ENCODE measurements at places on chromosomes 2 and 18. TPM values are rescaled to one million over a fixed set of nuclear protein-coding genes. Genes with fewer than 3 reads are reported as not detected.

Gene MPP4
- 0.18 TPM for polyA plus RNA-seq

DNA sequence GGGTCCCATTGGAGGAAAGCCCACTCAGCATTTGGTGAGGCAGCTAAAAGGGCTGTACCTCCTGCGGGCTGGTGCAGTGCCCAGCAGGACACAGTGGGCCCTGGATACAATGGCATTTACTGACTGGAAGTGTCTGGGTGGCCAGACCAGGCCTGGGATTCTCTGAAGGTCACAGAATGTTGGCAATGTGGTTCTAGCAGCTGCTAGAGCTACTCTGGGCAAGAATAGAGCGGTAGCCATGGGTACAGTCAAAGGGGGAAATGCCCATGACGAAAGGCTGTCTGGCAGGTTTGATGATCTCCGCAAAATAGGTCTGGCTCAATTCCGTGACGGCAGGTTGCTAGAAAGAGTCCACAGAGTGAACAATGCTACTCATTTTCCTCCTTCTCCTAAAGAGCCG lies 241.8 kb downstream of the AFF3 start:
- no peak for DNase-seq

GRCh38 chr2:181268174-181268867 lies 188.9 kb upstream of the ITGA4 start:
- no peak for DNase-seq

- DNase-seq: no peak
Measured at GRCh38 chr2:154187948-154188347, 316.2 kb downstream of the GALNT13 start.

- DNase-seq: no peak
Measured at GRCh38 chr2:1680222-1681016, 63.9 kb downstream of the PXDN start.

DNA sequence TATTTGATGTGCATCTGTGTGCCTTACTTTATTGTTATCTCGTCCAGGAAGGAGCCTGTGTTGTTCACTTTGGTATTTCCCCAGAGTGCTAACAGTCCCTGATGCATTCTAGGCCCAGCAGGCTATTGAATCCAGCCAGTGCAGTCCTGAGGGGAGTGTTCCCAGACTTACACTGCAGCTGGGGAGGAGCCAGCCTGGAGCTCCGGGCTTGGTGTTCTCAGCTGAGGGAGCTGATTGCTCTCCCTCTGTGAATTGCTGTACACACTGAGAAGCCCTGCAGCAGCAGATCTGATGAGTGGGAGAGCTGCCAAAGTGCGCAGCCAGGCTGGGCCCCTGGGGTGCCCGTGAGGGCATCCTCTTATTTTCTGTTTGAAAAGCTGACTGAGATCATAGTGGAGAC lies 159.2 kb downstream of the GALNT3 start:
- no peak for DNase-seq

- DNase-seq: no peak
Measured at GRCh38 chr2:95530734-95531133, 46.2 kb upstream of the TRIM43B start.

DNA sequence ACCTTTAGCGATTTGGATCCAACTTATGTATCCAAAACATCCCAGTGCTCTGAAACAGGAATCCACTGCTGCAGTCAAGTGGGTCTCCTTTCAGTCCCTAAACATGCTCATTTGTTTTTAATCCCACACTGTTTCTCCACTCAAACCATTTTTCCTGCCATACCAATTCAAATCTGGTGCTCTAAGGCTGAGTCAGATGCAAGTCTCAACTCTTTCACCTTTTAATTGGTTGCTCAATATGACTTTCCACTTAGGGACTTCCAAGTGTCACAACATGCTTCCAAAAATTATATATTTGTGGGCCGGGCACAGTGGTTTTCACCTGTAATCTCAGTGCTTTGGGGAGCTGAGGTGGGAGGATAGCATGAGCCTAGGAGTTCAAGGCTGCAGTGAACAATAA lies 113.4 kb upstream of the TANK start:
- DNase-seq: no peak

Gene LIPT1
- 18.5 TPM for polyA plus RNA-seq

GRCh38 chr2:74865770-74866674 lies 32.1 kb downstream of the HK2 start:
- no peak for DNase-seq

Gene HRH4
- polyA plus RNA-seq: 0.12 TPM

Gene TMEM247
- polyA plus RNA-seq: not detected

Gene KCNG2
- polyA plus RNA-seq: 0.38 TPM

Measured in left lung (tissue), 14 donors.